ENCODE measurements at places on chromosomes 4 and X.

DNA sequence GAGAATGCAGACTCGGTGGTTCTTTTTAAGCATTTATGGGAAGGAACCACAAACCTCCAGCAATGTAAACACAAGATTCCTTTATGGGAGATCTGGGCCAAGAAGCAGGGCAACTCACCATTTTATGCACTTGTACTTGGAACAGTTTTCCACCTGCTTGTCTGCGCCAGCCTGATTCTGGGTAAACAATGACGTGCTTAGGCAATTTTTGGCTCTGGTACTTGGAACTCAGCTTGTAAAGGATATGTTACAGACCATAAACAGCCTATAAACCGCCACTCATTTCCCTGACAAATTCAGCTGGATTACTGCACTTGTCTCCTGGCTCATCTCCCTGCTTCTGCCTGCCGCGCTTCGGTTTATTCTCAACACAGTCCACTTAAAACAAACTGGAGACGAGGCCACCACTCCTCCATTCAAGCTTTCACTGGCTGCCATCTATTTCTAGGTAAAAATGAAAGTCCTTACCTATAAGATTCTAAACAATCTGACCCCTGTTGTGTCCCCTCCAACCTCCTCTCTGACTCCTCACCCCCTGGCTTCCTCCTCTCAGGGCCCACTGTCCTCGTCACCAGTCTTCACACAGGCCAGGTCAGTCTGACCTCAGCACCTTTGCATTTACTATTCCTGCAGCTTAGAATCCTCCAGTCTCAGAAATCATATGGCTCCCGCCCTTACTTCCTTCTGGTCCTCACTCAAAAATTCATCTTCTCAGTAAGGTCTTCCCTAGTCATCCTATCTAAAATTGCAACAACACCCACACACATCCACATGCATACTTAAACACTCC lies 205.9 kb upstream of the GALNT7 start:
- peak; percentile 1 for DNase-seq

GRCh38 chr4:38254825-38255224 lies 294.6 kb downstream of the PTTG2 start:
- DNase-seq, result no peak

GRCh38 chrX:130848763-130849162 lies 54.2 kb downstream of the ENOX2 start:
- no peak for DNase-seq

GRCh38 chrX:69025802-69026301 lies 139.4 kb downstream of the PJA1 start:
- DNase-seq, result no peak

- no peak for DNase-seq
These were observed 850.1 kb downstream of the TRIML1 start for GRCh38 chr4:188989371-188989770.

DNA sequence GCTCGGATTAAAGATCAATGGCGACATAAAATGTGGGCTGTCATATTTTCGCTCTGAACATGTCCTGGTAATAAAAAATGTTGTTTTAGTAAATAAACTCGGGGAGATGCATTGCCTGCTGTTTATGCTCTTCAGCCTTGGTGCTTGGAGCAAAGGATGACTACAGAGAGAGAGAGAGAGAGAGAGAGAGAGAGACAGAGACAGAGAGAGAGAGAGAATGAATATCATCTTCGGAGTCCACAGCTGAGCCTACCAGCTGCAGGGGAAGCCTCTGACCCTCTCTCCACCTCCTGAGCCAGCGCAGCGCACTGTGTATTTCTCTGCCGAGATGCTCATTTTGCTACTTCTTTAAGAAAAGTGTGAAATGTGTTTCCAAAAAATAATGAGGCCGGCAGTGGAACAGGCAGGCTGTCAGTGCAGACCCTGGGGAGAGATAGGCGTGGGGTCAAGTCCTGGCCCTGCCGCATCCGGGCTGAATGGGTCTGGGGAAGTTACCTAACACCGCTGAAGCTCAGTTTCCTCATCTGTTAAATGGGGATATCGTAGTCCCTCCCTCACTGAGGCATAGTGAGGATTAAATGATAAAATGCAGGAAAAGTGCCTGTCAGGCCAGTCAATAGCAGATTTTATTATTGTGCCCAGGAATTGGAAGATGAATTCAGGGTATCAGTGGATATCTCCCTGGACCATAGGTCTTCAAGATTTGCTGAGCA lies 58.5 kb upstream of the LGI2 start:
- DNase-seq, result no peak

DNA sequence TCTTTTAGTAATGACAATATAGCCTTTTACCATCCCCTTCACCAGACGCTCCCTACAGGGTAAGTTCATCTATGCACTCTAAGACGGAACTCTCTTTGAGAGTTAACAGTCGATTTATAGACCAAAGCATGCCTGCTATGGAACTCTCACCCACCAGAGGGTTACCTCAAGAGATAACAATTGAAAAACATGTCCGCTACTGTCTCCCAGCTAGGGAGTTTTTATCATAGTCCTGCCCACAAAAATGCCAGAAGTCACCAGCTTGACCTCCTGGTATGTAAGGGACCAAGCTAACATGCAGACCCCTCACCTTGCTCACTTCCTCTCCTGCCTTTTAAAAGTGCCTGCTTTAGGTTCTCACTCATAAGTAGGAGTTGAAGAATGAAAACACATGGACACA lies 16.7 kb upstream of the YTHDC1 start:
- DNase-seq, result no peak

- no peak for DNase-seq
These were observed 230.3 kb upstream of the PGRMC2 start for GRCh38 chr4:128517739-128518510.

DNA sequence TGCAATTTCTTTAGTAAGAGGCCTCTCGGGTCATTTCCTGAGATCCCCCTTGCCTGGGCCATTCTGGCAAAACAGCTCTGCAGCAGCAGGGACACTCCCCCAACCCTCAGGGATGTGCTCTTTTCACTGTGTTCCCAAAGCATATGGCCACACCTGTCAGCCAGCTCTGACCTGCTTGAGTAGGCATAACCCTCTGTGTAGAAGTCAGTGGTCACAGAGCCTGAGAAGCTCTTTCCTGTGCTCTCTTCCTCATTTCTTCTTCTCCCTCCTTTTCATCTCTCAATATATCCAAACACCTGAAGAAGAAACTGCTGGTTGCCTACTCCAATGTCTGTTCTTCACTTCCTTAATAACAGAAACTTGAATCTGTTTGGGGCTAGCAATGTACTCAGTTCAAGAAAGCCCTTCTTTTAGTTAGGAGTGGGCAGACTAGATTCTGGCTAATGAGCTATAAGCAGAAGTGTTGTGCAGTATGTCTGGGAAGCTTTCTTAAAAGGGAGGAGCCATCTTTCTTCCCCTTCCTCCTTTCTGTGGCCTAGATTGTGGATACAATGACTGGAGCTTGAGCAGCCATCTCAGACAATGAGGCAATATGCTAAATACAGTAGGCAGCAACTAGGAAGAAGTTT lies 73.3 kb downstream of the PRPS1 start:
- DNase-seq, result no peak

DNA sequence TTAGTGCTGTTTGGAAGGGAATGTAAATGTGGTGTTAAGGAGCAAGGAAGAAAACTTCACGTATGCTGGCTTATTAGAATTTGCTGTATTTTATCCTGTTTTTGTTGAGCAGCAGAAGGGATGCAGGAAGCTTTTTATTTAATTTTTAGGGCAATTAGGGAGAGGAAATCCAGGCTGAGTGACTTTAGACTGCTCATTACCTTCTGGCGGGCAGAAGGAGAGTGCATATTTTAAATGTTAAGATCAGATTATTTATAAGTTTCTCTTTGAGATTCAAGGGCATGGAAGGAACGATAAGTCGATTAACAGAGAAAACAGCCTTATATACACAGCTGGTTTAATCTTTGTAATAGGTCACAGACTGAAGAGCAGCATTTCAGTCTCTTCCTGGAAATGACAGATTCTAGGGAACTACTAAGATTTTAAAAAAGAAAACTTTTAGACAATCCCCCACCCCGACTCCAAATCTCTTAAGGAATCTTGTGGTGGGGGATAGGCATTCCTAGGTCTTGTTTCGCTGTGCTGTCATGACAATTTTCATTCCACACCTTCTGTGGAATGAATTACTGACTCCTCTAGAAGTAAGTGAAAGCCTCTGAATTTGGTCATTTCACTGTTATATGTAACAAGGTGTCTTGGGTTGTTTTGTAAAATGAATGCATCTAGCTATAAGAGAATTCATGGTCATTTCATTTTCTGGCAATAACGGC lies 402.5 kb downstream of the RAPGEF2 start:
- DNase-seq, result no peak

DNA sequence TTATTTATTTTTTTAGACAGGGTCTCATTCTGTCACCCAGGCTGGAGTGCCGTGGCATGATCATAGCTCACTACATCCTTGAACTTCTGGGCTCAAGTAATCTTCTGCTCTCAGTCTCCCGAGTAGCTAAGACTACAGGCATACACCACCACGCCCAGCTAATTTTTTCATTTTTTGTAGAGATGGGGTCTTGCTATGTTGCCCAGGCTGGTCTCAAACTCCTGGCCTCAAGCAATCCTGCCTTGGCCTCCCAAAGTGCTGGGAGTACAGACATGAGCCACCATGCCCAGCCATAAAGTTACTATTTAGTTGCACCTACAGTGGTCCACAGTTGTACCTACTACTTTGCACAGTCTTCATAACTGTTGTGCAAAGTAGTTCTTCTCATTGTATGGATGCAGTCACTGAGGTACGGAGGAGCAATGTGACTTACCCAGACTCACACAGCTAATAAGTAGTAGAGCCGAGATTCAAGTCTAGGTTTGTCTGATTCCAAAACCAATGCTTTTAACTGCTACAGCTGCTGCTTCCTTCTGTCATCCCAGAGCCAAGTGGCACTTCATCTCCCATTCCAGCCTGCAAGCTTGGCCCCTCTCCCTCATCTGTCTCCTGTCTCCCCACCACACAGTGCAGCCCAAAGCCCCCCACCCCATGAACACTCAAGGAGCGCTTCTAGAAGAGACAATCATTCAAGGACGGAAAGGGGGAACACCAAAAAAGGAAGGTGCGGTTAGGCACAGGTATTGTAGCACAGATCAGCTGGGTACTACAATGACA lies 24.0 kb upstream of the IQSEC2 start:
- no peak for DNase-seq

DNA sequence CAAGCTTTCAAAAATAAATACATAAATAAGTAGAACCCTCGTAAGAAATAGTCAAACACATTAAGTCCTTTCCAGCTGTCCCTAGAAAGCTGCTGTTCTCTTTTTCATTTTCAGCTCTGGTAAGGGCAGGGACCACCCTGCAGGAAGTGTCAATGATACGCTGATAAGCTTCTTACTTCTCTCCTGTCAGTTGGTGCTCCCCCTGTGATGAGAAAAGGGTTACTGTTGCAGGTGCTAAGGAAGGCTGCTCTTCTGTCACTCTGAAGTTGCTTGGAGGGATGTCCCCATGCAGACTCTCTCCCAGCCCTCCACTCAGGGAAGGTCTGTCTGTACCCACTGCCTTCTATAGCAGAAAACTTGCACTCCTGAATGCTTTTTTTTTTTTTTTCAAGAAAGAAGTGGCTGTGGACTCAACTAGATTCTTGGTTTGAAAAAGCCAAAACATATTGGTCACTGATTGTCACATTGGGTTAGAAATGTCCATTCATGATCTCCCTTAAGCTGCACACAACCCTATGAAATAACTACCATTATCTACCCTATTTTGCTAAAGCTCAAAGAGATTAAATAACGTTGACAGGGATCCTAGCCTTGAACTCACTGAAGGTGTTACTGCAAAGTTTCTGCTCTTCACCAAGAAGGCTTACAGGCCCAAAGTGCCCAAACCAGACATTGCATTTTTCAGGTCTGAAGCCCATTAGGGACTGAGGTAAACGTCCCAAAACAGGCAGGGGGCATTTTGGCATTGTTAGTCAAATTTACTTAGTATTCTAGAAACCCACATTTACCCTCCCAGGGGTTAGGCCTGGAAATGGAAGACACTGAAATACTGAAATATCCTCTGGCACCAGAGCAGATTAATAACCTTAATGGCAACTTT lies 1.2 kb downstream of the CXCL3 start:
- DNase-seq, result no peak

DNA sequence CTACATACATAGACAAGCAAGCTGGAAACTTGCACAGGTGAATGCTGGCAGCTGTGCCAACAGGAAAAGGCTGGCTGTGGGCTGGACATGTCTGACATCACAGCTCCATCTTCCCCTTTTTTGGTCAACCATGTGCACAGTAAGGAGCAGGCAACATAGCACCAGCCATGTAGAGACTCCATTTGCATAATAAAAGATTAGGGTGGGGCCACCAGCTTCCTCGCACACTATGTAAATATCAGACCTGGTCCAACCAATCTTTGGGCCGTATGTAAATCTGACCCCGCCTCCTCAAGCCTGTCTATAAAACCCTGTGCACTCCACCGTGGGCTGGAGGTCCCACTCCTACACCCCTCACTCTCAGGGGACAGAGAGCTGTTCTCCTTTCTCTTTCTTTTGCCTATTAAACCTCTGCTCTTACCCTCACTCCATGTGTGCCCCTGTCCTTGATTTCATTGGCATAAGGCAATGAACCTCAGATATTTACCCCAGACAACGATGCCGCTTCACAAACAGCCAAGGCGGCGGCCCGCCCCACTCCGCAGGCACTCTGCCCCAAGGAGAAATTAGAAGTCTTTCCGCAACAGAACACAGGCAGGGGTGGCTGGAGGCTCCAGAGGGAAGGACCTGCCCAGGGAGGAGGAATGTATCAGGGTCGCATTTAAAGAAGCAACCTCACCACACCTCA lies 862.2 kb downstream of the TRIML1 start:
- no peak for DNase-seq

DNA sequence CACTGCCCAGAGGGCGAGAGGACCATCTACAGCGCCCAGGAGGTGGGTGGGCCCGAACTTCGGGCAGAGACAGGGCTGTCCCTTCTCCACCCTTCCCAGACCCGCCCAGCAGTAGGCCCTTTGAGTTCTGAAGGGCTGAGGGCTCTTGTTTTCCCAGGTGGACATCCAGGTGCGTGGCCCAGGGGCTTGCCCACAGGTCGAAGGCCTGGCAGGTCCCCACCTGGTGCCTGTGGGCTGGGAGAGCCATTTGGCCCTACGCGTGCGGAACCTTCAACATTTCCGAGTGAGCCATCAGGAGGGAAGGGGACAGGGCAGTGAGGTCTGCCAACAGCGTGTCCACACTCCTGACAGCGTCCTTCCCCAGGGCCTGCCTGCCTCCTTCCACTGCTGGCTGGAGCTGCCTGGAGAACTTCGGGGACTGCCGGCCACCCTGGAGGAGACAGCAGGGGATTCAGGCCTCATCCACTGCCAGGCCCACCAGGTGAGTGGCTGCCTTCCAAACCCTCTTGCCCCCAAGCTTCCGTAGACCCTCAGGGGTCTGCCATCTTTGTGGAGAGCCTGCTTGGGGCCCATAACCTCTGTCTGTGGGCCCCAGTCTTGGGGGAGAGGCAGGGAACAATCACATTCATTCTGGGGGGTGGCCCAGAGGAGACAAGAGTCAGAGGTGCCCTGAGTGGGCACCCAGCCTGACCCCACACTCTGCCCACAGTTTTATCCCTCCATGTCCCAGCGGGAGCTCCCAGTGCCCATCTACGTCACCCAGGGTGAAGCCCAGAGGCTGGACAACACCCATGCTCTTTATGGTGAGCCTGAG lies 6.8 kb downstream of the PLXNB3 start:
- DNase-seq, result no peak

GRCh38 chr4:55512922-55513571 lies 33.7 kb downstream of the CLOCK start:
- DNase-seq, result no peak

- DNase-seq, result peak; percentile 18
These were observed 27.6 kb upstream of the INTU start for GRCh38 chr4:127604949-127605709.

- DNase-seq, result no peak
These were observed 72.8 kb downstream of the KIT start for GRCh38 chr4:54730581-54730980.

Measured in NCI-H2081 treated with DMSO at 0.1 percent for 48 hours (cell line).